Nucleus accumbens (tissue), 56 donors: ENCODE measurements at places on chromosomes 11 and 22.
A peak's percentile ranks its signal among the peaks of the same experiment; 100 is the strongest.

DNA sequence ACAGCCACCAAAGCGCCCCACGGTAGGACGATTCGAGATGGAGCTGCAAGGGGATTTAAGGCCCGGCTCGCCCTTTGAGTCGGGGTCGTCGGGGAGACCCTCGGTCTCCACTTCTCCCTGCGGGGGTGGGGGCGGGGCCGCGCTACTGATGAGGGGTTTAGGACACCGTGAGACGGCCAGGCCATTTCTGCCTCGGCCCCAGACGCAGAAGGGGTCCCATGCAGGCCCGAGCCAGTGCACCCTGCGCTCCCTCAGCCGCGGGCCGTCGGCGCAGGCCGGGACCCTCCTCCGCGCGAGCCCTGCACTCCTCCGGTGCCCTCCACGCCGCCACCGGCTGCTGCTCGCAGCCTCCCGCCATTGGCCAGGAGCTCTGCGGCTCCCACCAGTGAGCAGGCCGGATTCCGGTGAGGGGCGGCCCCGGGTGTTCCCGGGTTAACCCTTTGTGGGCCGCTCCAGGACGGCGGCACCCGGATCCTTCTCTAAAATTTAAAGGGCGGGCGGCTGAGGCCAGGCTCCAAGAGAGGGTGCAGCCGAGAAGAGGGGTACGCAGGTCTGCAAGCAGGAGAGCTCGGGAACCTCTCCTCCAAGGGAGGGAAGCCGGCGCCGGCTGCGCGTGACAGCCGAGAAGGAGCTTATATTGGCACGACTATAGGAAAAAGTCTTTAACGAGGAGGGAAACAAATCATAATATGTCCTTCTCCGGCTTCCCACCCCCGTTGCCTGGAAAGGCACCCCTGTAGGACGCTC lies 18.0 kb downstream of the CREB3L1 start:
- DNase-seq, result peak; percentile 38

GRCh38 chr11:126990716-126991480 lies 9.7 kb downstream of the KIRREL3 start:
- DNase-seq, result no peak

DNA sequence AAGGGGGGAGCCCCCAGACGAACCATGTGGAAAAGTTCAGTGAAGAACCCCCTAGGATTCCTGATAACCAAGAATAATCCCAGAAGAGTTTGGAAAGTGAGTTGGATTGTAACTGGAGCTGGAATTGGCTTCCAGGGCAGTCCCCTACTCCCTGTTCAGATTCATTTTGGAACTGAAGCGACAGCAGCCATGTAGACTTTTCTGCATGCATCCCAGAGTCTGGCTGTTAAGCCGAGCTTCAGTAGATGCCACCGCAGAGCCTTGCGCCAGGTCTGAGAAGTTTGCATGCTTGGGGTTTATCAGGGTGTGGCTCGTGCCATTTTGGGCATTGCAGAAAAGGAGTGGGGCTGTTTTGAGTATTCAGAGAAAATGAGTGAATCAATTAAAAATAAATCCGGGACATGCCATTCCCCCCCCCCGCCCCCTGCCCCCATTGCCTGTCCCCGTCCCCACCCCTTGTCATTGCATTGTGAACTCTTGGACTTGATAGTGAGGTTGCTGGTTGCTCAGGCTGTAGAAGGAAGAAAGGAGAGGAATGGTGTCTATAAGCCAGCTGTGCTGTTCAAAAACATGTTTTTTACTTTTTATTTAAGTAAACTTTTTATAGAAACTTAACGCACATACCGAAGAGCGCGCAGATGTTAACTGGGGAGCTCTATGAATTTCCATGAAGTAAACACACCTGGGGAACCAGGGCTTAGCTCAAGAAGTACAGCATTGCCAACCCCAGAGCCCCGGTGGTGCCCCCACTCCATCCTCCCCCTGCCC lies 71.2 kb downstream of the LDLRAD3 start:
- DNase-seq, result no peak

DNA sequence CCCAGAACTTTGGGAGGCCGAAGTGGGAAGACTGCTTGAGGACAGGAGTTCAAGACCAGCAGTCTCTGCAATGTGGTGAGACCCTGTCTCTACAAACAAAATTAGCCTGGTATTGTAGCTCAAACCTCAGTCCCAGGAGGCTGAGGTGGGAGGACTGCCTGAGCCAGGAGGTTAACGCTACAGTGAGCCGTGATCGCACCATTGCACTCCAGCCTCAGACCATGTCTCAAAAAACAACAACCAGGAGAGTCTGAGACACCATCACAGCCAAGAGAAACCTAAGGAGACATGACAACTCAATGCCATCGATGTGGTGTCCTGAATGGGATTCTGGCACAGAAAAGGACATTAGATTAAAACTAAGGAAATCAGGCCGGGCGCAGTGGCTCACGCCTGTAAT lies 28.3 kb upstream of the KDM2A start:
- DNase-seq, result no peak

DNA sequence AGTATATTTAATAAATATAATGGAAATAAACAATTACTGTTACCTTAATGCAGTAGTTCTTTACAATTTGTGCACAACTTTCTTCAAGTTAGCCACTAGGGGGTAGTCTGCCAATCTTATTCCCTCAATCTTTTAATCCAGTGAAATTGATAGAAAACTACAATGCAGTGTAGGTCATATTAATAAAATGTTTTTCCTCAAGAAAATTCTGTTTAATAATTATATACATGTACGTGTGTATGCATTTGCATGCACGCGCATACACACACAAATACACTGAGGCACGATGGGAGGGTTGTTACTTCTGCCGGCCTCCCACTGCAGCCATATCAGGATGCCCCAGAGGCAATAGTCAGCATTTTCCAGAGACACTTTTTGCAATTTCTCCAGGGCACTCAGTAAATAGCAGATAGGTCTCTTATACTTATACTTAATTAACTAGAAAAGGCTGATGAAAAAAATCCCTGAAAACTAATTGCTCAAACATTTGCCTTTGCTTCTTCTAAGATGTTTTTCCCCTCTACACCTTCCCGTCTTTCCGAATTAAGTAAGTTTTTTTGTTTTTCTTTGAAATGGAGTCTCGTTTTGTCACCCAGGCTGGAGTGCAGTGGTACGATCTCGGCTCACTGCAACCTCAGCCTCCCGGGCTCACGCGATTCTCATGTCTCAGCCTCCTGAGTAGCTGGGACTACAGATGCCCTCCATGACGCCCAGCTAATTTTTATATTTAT lies 3.1 kb downstream of the GAB2 start:
- no peak for DNase-seq

- no peak for DNase-seq
Observed at GRCh38 chr22:27409299-27409698, 392.3 kb downstream of the MN1 start.

GRCh38 chr11:11016943-11017342 lies 159.1 kb upstream of the ZBED5 start:
- DNase-seq, result no peak
